ENCODE measurements at places on chromosomes 1 and 21.
A peak's percentile ranks its signal among the peaks of the same experiment; 100 is the strongest.

DNA sequence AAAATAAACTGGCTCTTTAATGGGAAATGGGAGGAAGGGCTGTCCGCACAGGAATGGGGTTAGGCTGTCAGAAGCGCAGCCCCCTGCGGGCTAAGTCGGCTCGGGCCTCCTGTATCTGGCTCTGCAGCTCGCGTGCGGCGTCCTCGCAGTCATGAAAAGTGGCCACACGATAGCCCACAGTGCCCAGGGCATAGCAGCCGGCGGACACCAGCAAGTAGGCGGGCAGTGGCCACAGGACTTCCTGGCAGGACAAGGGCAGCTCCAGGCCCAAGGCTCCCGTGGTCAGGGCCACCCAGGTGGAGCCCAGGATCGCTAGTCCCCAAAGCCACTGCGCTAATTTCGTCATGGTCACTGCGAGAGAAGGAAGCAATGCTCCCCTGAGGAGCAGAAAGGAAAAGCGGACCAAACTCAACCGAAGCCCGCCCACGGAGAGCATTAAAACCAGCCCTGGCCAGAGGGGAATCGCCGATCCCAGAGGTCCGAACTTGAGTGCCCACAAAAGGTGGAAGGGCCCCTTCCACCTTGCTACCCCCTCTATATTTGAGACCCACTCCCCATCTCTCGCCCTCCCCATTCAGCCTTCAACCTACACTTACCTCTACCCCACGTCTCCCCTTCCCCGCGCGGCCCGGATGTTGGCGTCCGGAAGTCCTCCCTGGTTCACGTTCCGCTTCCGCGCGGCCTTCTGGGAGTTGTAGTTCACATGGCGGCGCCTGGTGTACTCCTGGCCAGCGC is at the start of gene DPM3:
Gene DPM3 (minus strand): TSS at position 637 of the 735 bp plus-strand sequence. CDS start 291 bp downstream, at position 346.
- peak; percentile 78 for DNase-seq

DNA sequence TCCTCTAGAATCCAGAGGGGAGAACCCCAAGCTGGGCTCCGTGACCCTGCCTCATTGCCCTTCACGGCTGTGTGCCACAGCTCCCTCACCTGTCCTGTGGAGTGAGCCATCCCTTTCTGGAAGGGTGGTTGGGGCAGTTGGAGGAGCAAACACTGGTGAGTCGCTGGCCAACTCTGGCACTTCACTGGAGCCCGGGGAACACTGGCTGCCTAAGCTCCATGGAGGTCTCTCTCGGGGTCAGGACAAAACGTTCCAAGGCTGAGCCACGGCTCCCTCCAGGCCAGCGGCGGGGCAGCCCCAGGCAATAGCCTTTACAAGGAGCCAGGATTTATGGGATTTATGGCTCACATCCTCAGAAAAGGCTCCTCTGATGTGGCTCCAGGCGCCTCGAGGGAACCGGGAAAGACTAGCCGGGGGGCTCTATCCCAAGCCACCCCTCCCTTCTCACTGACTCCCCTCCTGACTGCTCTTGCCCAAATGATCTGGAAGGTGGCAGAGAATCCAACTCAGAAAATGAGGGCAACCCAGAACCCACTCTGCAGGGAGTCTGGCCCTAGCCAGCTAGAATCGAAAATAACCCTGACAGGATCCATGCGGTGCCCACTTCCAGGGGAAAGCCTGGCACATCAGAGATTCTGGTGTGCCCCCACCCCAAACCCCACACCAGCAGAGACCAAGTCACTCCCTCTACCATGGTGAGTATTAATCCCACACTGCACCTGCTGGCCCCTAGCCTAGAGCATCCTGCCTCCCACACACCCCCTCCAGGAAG is 75.2 kb downstream of the GLIS1 start:
- no peak for DNase-seq

GRCh38 chr21:29721221-29721620 is 218.6 kb downstream of the GRIK1 start:
- no peak for DNase-seq

- DNase-seq = no peak
These were observed 573 bp downstream of the KLHL21 start for GRCh38 chr1:6601923-6602668.

GRCh38 chr1:42449256-42449655 is 6.6 kb downstream of the ZMYND12 start:
- no peak for DNase-seq
